ENCODE measurements at places on chromosomes 13 and 19. TPM values are rescaled to one million over a fixed set of nuclear protein-coding genes. Genes with fewer than 3 reads are reported as not detected.

DNA sequence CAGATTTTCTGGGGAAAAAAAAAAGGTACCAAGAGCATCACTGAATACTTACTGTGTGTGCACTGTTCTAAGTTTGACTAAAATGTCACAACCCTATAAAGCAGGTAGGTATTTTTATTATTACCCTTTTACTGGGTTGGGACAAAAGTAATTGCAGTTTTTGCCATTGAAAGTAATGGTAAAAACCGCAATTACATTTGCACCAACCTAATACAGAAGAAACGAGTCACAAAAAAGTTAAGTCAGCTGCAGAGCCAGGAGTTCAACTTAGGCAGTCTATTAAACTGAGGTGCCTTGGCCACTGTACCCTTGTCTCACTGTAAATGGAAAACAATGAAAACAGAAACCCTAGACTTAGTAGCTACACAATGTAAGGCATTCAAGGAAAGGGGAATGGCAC lies 281.9 kb downstream of the SUCLA2 start:
- H3K36me3 ChIP-seq, result no peaks in the 10 kb centered on the region
- no peaks in the 10 kb centered on the region for H3K27me3 ChIP-seq
- H3K27ac ChIP-seq, result no peak overlapping the region
- H3K4me3 ChIP-seq, result no peak overlapping the region
- no peak for DNase-seq

ALOX5AP gene
- total RNA-seq, result 16.6 TPM

MYH14 gene
- total RNA-seq, result 10.2 TPM

DNA sequence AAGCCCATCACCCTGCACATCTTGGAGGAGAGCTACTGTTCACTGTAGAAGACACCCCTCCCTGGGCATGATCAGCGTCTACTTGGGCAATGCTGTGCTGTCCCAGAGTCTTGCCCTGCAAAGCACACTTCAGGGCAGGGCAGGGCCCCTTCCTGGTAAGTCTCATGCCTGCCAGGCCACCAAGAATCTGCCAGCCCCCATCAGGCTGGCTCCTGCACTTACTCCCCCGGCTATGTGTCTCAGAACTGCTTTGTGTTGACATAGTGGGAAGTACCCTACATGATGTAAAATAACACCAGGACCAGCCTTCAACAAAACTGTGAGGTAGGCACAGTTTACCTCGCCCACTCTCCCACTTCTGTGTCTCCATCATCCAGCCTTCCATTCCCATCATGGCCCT lies 27.8 kb upstream of the ATP12A start:
- no peak overlapping the region for H3K27ac ChIP-seq
- H3K36me3 ChIP-seq, result no peaks in the 10 kb centered on the region
- DNase-seq, result no peak
- H3K4me3 ChIP-seq, result no peak overlapping the region

- H3K27me3 ChIP-seq, result no peaks in the 10 kb centered on the region
- H3K27ac ChIP-seq, result no peak overlapping the region
- no peak for DNase-seq
- H3K4me1 ChIP-seq, result peaks cover 3% of the 10 kb centered on the region
- H3K4me3 ChIP-seq, result no peak overlapping the region
Measured at GRCh38 chr19:42412227-42412626, 15.0 kb downstream of the LIPE start.

IGFL2 gene
- total RNA-seq, result 0.27 TPM

- no peaks in the 10 kb centered on the region for H3K27me3 ChIP-seq
- no peak overlapping the region for H3K27ac ChIP-seq
- DNase-seq, result no peak
- H3K36me3 ChIP-seq, result no peaks in the 10 kb centered on the region
- H3K4me3 ChIP-seq, result no peak overlapping the region
- H3K4me1 ChIP-seq, result no peaks in the 10 kb centered on the region
Measured at GRCh38 chr13:27393101-27393500, 31.3 kb upstream of the GTF3A start.

EPS8L1 gene
- 5.1 TPM for total RNA-seq

SIGLEC6 gene
- total RNA-seq, result not detected

All from ovary (tissue), 10 donors.